Bronchus fibroblast of lung (primary cell): ENCODE measurements at places on chromosomes 3 and 15. TPM values are rescaled to one million over a fixed set of nuclear protein-coding genes. Genes with fewer than 3 reads are reported as not detected.

The DPPA4 gene
- 0.67 and 1.2 TPM in 2 replicates for total RNA-seq

The PRSS50 gene
- not detected in 2 replicates for total RNA-seq

The KIF15 gene
- total RNA-seq, result 14.4 and 15.5 TPM in 2 replicates

The EFCAB12 gene
- total RNA-seq, result 0.15 and 0.17 TPM in 2 replicates

The CDC25A gene
- 10.4 and 16.5 TPM in 2 replicates for total RNA-seq

The GOLGA6D gene
- total RNA-seq, result not detected in 2 replicates

The GAP43 gene
- total RNA-seq, result 0.45 and 0.50 TPM in 2 replicates
